ENCODE measurements at places on chromosomes 5 and 9. TPM values are rescaled to one million over a fixed set of nuclear protein-coding genes. Genes with fewer than 3 reads are reported as not detected.

RUSC2 gene
- total RNA-seq: 1.7 TPM

- H3K4me1 ChIP-seq: no peaks in the 10 kb centered on the region
- H3K27ac ChIP-seq: no peak overlapping the region
- H3K36me3 ChIP-seq: peaks cover 4% of the 10 kb centered on the region
- DNase-seq: no peak
- H3K4me3 ChIP-seq: no peak overlapping the region
Measured at GRCh38 chr9:36793277-36793676, 220.6 kb downstream of the MELK start.

- no peak overlapping the region for H3K27ac ChIP-seq
- no peak for DNase-seq
- no peak overlapping the region for H3K4me3 ChIP-seq
- H3K27me3 ChIP-seq: peaks cover 1% of the 10 kb centered on the region
- H3K36me3 ChIP-seq: no peaks in the 10 kb centered on the region
- H3K4me1 ChIP-seq: no peaks in the 10 kb centered on the region
Measured at GRCh38 chr5:57845025-57845424, 362.4 kb upstream of the ACTBL2 start.

DNA sequence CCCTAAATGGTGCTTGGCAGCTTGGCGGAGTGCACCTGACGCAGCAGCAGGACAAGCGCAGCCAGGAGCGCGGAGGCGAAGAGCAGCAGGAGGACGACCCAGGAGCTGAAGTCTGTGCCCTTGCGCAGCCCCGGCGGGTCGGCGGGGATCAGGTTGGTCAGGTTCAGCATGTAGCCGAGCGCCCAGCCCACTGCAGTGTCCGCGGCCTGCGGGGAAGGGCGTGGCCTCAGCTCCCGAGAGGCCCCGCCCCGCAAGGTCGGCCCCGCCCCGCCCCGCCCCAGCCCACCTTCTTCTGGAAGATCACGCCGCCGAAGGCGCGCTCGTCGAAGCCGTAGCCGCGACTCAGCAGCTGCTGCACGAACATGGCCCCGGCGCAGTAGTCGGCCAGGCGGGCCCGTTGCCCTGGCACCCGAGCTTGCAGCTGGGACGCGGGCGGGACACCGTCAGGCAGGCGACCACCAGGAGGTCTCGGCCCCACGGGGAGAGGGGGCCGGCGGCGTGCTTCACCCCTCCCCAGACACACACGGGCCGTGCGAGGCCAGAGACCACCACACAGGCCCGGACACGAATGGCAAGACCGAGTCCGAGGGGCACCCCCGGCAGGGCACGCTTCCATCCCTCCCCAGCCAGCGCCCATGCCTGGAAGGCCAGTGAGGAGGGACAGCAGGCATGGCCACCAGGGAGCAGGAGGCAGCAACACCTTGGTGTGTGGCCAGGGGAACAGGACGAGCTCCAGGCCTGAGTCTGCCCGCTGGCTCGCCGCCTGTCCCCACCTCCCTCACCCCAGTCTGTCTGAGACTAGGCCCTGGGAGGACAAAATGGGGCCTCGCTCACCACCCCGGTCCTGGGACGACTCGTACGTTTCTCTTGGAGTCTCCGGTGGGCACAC is 2.9 kb upstream of the NPDC1 start:
- peaks cover 43% of the 10 kb centered on the region for H3K27me3 ChIP-seq
- DNase-seq: no peak
- no peak overlapping the region for H3K27ac ChIP-seq

All from activated CD8-positive, alpha-beta T cell treated with anti-CD3 and anti-CD28 coated beads for 36 hours (primary cell).